ENCODE measurements at places on chromosomes 6 and 20. TPM values are rescaled to one million over a fixed set of nuclear protein-coding genes. Genes with fewer than 3 reads are reported as not detected.

DNA sequence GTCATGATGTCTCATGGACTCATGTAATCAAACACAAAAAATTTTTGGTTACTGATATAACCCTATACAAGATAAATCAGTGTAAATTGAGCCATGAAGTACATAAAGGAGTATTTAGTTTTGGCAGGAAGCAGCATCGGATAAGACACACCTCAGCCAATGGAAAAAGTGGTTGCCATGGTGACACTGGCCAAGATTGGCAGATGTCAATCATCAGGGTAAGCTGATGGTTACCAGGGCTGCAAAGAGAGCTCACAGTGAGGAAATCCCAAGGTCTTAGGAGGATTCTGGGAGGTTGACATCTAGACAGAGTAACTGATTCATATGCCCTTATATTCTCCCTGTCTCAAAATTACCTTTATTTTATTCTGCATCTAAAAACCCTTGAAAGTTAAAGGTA, 203.8 kb upstream of the PCSK2 start:
- DNase-seq = no peak
- H3K27me3 ChIP-seq = no peaks in the 10 kb centered on the region
- H3K27ac ChIP-seq = no peak overlapping the region
- H3K4me3 ChIP-seq = no peak overlapping the region
- no peaks in the 10 kb centered on the region for H3K4me1 ChIP-seq
- H3K36me3 ChIP-seq = no peaks in the 10 kb centered on the region

- H3K27ac ChIP-seq = no peak overlapping the region
- H3K4me3 ChIP-seq = no peak overlapping the region
- H3K36me3 ChIP-seq = no peaks in the 10 kb centered on the region
- H3K27me3 ChIP-seq = no peaks in the 10 kb centered on the region
- H3K4me1 ChIP-seq = peaks cover 17% of the 10 kb centered on the region
Observed at GRCh38 chr6:13766201-13766634, 48.1 kb downstream of the MCUR1 start.

Gene BMP5
- not detected for total RNA-seq

- DNase-seq = no peak
- no peaks in the 10 kb centered on the region for H3K27me3 ChIP-seq
- H3K36me3 ChIP-seq = no peaks in the 10 kb centered on the region
- H3K4me3 ChIP-seq = no peak overlapping the region
Observed at GRCh38 chr6:147986846-147987245, 355.8 kb upstream of the SASH1 start.

DNA sequence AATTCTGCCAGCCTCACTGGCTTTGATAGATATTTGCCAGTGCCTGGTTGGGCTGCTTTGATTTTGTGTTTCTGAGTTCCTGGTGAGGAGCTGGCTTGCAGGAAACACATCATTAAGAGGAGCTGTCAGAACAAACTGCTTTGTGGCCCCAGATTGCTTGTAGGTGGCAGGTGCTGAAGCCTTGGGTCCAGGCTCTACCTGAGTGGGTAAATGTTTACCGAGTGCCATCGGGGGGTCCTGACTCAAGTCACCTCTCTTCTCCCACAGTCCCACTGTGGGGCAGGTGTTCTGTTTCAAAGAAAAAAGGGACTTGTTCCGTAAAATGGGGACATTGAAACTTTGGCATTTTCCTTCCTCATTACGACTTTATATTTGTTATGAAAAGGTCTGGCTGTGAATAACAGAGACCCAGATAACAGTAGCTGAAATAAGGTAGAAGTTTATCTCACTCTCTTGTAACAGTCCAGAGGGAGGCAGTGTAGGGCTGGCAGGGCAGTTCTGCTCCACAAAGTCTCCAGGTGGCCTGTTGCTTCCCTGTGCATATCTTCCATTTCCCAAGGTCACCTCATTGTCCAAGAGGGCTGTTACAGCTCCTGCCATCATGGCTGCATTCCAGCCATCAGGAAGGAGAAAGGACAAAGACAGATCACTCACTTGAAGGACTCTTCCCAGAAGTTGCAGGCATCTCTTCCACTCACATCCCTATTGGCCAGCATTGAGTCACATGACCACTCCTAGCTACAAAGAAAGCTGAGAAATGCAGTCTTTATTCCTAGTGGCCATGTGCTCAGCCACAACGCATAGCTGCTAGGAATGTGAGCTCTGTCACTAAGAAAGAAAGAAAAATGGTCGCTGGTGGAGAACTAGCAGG, 149.9 kb upstream of the KCNG1 start:
- no peak for DNase-seq
- H3K27me3 ChIP-seq = no peaks in the 10 kb centered on the region

GRCh38 chr20:55530763-55531162, 474.6 kb downstream of the CBLN4 start:
- no peak overlapping the region for H3K4me3 ChIP-seq
- no peak for DNase-seq
- H3K27me3 ChIP-seq = no peaks in the 10 kb centered on the region
- H3K4me1 ChIP-seq = no peaks in the 10 kb centered on the region
- no peak overlapping the region for H3K27ac ChIP-seq
- no peaks in the 10 kb centered on the region for H3K36me3 ChIP-seq

DNA sequence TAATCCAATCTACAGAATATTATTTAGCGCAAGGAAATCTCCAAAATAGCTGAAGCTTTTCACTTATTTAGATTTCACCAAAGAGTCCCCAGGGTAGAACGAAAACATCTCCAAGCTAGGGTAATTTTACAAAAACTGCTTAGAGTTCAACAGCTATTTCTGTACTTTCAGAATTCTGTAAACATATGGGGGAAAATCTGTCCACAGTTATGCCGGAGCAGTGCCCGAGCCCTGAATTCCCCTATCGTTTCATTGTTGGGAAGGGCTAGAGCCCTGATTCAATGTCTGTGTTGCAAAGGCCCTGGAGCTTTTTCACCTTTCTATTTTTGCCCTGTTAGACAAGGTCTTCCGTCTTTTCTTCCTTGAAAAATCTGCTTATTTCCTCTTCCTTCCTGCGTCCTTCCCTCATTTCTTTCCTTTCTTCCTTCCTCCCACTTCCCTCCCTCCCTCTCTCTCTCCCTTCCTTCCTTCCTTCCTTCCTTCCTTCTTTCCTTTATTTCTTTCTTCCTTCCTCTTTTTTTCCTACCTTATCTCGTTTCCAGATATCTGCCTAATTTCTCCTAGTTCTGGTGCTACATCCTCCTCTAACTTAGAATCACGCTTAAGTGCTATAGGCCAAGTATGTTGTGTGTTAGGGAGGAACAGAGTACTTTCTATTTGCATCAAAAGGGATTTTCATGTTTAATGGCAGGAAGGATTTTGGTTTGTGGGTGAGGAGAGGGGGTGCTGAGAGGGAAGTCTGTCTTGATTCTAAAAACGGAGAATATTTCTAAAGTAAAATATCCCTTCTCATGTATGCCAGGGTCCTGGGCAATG, 122.5 kb upstream of the BMP2 start:
- no peaks in the 10 kb centered on the region for H3K27me3 ChIP-seq
- no peak overlapping the region for H3K4me3 ChIP-seq
- H3K4me1 ChIP-seq = peaks cover 6% of the 10 kb centered on the region
- no peak for DNase-seq

- no peak for DNase-seq
- H3K27me3 ChIP-seq = no peaks in the 10 kb centered on the region
- peaks cover 8% of the 10 kb centered on the region for H3K4me1 ChIP-seq
- no peak overlapping the region for H3K4me3 ChIP-seq
- no peaks in the 10 kb centered on the region for H3K36me3 ChIP-seq
Observed at GRCh38 chr6:131754715-131755567, 44.1 kb upstream of the CTAGE9 start.

Gene FAM8A1
- total RNA-seq = 36.4 TPM

Gene TTLL9
- not detected for total RNA-seq

DNA sequence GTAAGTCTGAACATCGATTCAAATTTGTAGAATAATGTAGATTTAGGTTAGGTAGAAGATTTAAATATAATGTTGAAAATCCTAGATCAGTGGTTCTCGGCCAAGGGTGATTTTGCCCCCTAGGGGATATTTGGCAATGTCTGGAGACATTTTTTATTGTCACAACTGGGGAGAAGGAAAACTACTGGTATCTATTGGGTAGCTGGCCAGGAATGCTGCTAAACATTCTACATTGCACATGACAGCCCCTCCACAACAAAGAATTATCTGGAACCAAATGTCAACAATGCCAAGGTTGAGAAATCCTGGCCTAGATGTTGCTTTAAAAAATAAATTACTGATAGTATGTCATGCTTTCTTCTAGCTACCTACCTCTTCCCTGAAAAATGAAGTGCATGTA, 76.1 kb downstream of the HIVEP2 start:
- H3K4me3 ChIP-seq = no peak overlapping the region
- H3K4me1 ChIP-seq = peaks cover 38% of the 10 kb centered on the region
- no peaks in the 10 kb centered on the region for H3K27me3 ChIP-seq
- H3K27ac ChIP-seq = no peak overlapping the region
- H3K36me3 ChIP-seq = no peaks in the 10 kb centered on the region

GRCh38 chr6:88586371-88587149, 376.9 kb downstream of the RNGTT start:
- peak overlapping the region; percentile 48 for H3K4me3 ChIP-seq
- DNase-seq = peak; percentile 71
- H3K27me3 ChIP-seq = no peaks in the 10 kb centered on the region

DNA sequence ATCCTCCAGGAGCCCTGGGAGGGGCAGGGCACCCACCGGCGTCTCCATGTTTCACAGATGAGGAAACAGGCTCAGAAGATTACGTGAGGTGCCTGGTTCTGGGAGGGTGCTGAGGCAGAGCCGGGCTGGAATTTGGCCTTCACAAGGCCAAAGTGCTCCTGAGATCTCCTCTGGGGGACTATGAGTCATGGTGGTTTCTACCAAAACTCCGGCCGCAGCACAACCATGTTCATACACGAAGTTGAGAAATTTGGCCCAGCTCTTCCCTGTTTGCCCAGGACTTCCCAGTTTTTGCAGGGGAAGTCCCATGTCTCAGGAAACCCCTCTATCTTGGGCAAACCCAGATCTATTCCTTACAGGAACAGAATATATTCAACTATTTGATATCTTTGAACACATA, 172.9 kb upstream of the CDYL start:
- H3K27me3 ChIP-seq = no peaks in the 10 kb centered on the region
- H3K4me1 ChIP-seq = peaks cover 4% of the 10 kb centered on the region
- DNase-seq = no peak
- no peaks in the 10 kb centered on the region for H3K36me3 ChIP-seq
- H3K4me3 ChIP-seq = no peak overlapping the region
- H3K27ac ChIP-seq = no peak overlapping the region

DNA sequence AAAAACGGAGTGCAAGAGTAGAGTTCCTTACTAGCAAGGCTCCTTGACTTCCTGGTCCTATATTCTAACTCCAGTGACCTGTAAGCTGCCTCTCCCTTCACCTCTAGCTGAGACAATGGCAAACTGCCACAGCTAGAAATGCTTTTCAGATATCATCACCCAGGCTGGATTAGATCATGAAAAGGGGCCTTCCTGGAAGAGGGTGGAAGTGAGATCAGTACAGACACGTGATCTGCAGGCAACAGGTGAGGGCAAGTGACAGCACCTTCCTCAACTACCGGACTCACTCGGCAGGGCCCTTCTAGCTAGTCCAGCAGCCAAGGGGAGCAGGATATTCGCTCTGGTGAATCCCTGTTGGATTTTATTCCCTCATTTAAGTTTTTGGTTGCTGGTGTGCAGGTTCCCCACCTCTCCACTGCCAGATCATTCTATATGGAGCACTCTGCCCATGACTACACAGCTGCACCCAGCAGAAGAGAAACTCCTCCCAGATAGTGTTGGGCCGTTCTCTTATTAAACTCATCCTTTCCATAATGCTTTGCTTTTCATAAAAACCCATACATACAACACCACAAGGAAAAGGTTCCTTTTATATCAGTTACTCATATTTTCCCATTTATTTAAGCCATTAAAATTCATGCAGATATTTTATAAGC, 26.4 kb upstream of the FAM83C start:
- no peak overlapping the region for H3K27ac ChIP-seq
- H3K27me3 ChIP-seq = no peaks in the 10 kb centered on the region

DNA sequence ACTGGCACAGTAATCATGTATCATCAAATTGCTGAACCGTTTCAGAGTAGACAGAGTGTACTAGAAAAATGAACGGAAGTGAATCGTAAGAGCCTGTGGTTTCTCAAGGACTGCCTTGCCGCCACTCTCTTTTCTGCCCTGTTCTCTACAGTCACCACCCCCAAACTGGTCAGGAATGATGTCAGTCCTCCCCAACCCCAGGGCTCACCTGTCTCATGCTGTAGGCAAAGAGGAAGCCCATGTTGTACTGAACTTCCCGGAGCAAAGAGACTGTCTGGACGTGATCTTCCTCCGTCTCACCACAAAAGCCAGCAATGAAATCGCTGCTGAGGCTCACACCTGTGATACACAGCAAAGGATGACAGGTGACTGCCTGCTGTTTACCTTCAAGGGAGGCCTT, 31.0 kb downstream of the CDK5RAP1 start:
- H3K27ac ChIP-seq = no peak overlapping the region
- H3K4me1 ChIP-seq = no peaks in the 10 kb centered on the region
- peaks cover 61% of the 10 kb centered on the region for H3K36me3 ChIP-seq

DNA sequence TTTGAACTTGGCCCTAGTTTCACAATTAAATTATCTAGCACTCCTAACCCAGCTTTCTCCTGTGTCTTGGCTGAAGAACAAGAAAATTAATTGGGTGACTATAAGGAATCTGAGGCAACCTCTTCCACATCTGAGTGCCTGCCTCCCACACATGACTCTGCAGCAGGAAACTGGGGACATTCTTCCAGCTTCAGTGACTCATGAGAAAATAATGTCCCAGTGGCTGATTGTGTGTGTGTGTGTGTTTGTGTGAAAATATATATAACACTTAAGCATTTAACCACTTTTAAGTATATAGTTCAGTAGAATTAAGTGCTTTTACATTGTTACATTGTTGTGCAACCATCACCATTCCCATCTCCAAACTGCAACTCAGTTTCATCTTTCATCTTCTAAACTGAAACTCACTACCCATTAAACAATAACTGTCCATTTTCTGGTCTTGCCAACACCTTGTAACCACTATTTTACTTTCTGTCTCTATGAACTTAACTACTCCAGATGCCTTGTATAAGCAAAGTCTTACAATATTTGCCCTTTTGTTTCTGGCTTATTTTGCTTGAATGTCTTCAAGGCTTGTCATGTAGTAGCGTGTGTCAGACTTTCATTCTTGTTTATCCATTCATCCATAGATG, 8.7 kb downstream of the TRIM38 start:
- no peak overlapping the region for H3K4me3 ChIP-seq
- peaks cover 54% of the 10 kb centered on the region for H3K36me3 ChIP-seq
- H3K4me1 ChIP-seq = peaks cover 42% of the 10 kb centered on the region

Gene TRIM15
- total RNA-seq = not detected

Gene PBOV1
- total RNA-seq = not detected

Gene PTCRA
- not detected for total RNA-seq

- H3K27me3 ChIP-seq = no peaks in the 10 kb centered on the region
- peaks cover 5% of the 10 kb centered on the region for H3K36me3 ChIP-seq
- H3K4me3 ChIP-seq = no peak overlapping the region
- no peak overlapping the region for H3K27ac ChIP-seq
- H3K4me1 ChIP-seq = peaks cover 18% of the 10 kb centered on the region
Observed at GRCh38 chr20:37762716-37763485, 69.1 kb downstream of the CTNNBL1 start.

DNA sequence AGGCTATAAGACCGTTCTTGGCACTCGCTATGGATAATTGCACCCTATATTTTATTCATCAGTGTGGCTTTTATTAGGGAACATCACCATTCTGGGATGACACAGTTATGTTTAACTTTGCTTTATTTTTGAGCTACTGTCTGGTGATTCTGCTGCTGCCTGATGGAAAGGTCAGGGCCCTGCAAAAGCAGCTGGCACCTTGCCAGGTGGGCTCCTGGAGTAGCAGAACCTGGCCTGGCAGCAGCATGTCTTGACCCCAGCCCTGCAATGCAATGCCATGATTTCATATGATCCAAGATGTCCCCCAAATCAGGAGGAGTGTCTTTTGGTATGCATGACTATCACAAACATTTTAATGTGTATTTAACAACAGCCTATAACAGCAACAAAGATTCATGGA, 228.4 kb upstream of the RSPO3 start:
- H3K4me1 ChIP-seq = no peaks in the 10 kb centered on the region
- no peak for DNase-seq
- no peak overlapping the region for H3K4me3 ChIP-seq
- no peak overlapping the region for H3K27ac ChIP-seq
- no peaks in the 10 kb centered on the region for H3K27me3 ChIP-seq

All from thoracic aorta (tissue), 2 donors.